ENCODE measurements at places on chromosomes 3 and 15.

GRCh38 chr3:53843195-53844177 lies 2.7 kb downstream of the CHDH start:
- no peak for DNase-seq

DNA sequence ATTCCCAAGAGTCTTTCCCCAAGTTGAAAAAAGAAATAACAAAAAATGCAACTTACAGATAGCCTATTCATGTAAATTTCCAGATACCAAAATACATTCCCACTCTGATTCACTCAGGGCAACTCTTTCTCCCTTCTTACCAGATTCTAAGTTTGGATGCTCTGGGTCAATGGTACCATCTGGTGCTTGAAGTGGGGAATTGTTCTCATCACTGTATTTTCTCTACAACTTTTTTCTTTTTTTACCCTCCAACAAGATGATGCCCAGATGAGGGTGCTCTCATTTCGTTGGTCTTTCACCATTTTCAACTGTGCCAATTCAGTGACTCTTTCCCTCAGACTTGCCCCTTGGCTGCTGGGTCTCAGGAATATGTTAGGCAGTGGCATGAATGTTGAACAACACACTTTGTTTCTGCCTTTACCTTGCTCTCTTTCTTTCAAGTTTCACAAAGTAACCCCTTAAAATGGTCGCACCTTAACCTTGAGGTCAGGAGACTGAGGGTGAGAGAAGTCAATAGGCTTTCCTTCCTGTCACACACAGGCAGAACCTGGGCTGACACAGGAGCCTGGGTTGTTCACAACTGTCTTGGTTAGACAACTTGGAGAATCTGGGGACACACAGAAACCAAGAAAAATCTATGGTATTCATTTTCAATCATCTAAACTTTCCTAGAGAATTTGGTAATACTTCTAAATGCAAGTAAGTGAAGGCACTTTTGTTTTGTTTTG lies 330.7 kb upstream of the SLCO3A1 start:
- peak; percentile 62 for DNase-seq

DNA sequence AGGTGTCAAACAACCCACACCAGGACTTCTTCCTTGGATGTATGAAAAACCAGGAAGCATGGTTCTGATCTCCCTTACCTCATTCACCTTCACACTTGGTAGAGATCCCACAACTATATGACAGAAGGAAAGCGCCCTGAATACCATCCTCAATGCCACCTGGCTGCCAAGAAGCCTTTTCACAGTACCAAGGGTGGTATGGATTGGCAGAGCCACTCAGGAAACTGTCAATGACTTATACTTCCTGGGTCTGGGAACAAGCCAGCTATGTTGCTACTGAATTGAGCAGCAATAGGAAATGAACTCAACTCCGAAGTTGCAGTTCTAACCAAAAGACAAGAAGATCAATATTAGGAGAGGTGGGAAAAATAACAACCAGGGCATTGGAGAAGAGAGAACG lies 72.5 kb upstream of the PSMD6 start:
- DNase-seq, result no peak

- DNase-seq, result no peak
These were observed 175.1 kb downstream of the PTPRG start for GRCh38 chr3:61736506-61736905.

GRCh38 chr15:65101411-65101890 lies 13.5 kb downstream of the UBAP1L start:
- peak; percentile 39 for DNase-seq

DNA sequence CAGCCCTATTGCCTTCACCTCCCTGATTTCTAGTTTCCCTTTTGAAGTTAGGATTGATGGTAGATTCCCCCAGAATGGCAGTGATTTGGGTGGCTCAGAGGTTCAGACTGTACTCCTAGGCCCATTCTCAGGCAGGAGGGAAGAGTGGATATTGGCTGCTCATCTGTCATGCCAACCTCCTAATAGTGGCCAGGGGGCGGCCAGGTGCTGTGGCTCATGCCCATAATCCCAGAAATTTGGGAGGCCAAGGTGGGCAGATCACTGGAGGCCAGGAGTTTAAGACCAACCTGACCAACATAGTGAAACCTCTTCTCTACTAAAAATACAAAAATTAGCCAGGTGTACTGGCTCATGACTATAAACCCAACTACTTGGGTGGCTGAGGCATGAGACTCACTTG lies 11.3 kb downstream of the RRP9 start:
- DNase-seq, result no peak

DNA sequence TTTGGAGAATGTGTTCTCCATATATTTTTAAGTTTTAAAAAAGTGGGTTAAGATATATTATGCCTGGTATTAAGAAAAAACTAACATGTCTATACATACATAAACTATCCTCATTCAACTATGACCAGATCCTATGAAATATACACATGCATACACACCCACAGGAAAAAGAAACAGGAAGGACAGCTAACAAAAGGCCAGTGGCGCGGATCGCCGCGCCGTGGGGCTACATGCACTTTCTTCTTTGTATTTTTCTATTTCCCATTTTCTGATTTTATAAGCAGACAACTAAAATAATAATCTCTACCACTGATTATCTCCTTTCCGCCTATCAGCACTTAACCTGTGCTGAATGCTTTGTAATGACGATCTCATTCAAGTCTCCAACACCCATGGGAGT lies 160.1 kb downstream of the OR4M2 start:
- DNase-seq, result no peak

DNA sequence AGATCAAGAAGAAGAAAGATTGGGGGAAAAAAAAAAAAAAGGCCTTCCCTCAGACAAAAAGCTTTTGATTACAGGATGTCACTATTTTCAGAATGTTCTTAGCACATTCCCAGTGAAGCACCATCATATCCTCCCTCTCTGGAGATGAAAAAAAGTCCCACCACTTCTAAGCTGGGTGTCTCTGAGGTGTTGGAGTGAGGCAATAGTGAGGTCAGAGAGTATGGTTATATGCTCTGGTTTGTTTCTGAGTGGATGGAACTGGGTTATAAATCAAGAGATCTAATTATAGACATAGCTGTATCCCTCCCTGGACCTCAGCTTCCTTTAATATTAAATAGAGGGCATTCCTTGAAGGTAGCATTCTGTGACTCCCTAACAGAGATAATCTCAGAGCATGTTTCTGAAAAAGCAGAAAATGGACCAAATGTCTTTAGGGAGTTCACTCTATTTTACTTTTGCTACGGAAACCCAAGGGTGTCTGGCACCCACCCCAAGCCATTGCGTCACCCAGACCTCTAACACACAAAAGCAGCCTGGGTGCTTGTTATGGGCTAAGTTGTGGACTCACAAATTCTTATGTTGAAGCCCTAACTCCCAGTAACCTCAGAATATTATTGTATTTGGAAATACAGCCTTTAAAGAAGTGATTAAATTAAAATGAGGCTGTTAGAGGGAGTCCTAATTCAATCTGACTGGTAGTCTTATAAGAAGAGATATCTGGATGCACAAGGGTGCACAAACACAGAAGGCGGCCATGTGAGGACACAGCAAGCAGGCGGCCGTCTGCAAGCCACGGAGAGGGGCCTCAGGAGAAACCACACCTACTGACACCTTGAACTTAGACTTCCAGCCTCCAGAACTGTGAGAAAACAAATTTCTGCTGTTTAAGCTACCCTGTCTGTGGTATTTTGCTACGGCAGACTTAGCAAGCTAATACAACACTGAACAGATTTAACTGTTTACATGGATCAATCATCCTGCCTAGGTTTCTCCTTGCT lies 81.5 kb downstream of the MB21D2 start:
- DNase-seq, result peak; percentile 54

DNA sequence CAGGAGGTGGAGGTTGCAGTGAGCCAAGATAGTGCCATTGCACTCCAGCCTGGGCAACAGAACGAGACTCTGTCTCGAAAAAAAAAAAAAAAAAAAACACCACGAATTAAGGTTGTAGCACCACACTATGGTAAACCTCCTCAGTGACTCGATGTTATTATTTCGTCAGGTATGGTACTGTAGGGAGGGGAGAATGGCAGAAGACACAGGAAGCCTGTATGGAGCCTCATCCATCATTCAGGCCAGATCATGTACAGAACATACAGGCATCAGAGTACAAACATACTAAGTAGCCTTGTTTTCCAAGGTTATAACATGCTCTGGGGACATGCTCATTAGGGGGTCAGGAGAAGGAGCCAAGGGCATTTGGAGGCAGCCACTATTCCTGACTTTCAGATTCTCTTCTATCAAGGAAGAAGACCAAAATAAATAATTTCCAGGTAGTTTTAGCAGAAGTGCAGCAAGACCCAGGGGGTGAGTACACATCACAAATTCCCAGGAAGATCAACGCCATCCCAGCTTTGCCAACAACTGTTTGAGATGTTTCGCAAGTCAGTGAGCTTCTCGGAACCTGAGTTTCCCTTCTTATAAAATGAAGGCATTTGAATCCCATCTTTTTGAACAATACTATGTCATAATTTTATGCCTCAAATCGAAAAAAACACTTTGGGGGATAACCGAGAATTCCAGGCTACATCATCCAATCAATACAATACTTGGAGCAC lies 79.8 kb downstream of the FOXP1 start:
- peak; percentile 58 for DNase-seq

- DNase-seq, result no peak
These were observed 41.3 kb upstream of the CORO2B start for GRCh38 chr15:68537506-68537905.

GRCh38 chr3:74862476-74862875 lies 248.0 kb upstream of the CNTN3 start:
- peak; percentile 36 for DNase-seq

DNA sequence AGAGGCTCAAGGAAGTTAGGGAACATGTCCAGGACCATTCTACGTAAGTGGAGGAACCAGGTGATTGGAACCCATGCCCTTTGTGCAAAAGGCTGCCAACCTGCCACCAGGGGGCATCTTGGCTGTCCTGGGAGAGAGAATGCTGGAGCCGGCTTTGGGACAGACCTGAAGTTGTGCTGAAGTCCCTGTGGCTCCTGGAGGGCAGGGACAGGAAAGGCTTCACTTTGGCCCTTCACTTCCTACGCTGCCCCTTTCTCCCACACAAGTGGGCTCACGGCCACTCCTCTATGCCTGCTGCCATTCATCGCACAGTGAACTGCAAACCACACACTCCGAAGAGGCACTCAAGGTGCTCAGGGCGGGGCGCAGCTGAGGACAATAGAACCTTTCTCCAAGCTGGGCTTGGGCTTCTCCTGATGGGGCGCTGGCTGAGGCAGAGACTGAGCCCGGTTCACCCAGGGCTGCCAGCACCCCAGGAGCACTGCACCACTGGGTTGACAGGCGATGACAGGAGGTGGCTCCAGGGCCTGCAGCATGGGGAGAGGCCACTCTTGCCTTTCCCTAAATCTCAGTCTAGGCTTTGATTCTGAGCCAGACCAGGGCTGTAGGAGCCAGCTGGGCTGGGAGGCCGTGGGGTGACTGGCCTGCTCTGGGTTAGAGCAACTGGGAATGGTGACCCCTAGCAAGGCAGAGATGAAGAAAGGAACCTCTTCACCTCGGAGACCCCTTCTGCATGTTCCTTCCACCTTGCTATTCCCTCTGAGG lies 8.4 kb downstream of the SHF start:
- DNase-seq, result no peak

GRCh38 chr3:18649666-18650363 lies 224.7 kb upstream of the SATB1 start:
- DNase-seq, result no peak

GRCh38 chr3:150721285-150722130 lies 17.8 kb upstream of the ERICH6 start:
- DNase-seq, result no peak

- DNase-seq, result no peak
These were observed at the start of gene ITGB5 for GRCh38 chr3:124887177-124887931. Gene ITGB5 (minus strand): TSS chr3:124887365. CDS start chr3:124887000, 365 bp downstream.

GRCh38 chr15:31297575-31298456 lies 28.8 kb upstream of the KLF13 start:
- no peak for DNase-seq

- DNase-seq, result no peak
These were observed 57.2 kb upstream of the TOPAZ1 start for GRCh38 chr3:44184319-44184953.

DNA sequence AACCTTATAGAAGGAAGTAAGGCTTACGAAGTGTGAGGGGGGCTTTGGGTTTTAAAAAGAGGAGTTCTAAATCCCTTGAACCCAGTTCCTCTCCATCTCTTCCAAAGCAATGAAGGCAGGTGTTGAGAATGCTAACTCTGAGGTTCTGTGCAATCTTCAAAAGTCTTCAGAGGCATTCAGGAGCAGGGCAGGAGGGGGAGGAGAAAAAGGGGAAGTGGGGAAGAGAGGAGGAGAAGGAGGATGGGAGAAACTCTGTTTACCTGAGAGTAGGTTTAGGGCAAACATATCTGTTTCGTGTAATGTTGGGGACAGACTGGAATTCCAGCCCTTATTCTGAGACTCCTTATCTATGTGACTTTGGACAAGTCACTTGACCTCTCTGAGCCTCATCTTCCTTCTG lies 36.9 kb downstream of the FAM3D start:
- no peak for DNase-seq

DNA sequence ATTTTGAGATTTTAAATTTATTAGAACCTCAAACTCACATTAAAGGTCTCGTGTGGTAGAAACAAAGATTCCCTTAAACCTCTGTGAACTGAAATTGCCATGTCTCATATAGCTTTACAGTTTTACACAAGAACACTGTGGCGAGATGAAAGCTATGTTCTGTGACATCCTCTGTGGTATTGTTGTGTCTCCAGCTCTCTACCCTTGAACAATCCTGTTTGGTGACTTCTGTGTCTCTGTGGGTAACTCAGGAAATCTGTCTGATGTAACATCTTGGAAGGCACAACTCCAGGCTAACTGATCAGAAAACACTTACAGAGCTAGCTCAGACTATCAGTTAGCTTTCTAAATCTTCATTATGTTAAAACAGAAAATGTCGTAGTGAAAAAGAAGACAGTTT lies 318.8 kb upstream of the GBE1 start:
- DNase-seq, result no peak

- DNase-seq, result no peak
These were observed 134.7 kb downstream of the TMCC1 start for GRCh38 chr3:129758785-129759320.

GRCh38 chr15:101652786-101653430 lies 727 bp upstream of the TM2D3 start:
- no peak for DNase-seq

GRCh38 chr3:65483480-65483879 lies 555.2 kb downstream of the MAGI1 start:
- DNase-seq, result peak; percentile 15

GRCh38 chr3:37387462-37387861 lies 213.1 kb upstream of the LRRFIP2 start:
- DNase-seq, result no peak

Data from fibroblast of skin of left quadriceps (primary cell).